ENCODE measurements at places on chromosomes 6 and 20.

DNA sequence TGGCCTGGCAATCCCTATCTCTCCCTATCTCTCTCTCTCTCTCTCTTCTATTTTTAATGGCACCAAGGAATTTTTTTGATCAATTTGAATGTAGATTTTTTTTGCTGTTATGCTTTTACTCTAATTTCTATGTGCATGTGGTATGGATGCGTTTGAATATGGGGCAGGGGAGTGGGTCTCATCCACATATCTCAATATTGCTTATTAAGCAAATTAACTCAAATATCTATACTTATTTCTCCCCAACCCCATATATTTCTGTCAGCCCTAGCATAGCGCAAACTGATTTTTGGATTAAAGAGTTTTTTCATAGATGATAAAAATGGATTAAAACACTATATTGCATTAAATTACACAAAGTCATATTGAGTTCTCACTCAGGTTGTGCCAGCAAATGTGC is 210.2 kb downstream of the KHDRBS2 start:
- DNase-seq, result no peak

DNA sequence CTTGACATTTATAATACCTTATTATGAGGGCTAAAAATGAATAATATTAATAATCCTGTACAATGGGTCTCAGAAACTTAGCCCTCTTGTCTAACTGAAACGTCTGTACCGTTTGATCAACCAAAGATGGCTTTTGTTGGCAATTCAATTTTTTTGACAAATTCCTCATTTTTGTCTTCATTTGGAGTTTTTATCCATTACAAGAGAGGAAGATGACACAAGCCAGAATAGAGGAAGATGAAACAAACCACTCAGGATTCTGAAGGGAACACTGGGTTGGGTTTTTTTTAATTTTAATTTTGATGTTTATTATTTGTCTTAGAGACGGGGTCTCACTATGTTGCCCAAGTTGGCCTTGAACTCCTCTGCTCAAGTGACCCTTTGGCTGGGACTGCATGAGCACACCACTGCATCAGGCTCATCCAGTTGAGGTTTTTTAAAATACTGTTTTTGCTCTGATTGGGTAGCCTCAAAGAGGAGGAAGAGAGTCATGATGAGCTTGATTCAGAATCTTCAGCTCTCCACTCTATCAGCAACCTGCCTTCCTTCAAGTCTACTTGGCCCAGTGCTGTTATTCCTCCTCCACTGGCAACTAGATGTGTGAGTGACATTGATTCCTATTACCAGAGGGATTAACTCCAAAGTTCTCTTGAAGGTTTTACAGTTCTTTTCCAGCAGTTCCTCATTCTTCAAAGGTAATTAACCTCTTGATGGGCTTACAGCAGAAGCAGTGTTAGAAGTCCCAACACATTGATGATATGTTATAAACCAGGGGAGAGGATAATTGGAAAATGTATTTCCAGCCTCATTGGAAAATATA is 71.3 kb downstream of the ATXN1 start:
- DNase-seq, result no peak

GRCh38 chr6:84707171-84707570 is 57.2 kb downstream of the TBX18 start:
- DNase-seq, result no peak

DNA sequence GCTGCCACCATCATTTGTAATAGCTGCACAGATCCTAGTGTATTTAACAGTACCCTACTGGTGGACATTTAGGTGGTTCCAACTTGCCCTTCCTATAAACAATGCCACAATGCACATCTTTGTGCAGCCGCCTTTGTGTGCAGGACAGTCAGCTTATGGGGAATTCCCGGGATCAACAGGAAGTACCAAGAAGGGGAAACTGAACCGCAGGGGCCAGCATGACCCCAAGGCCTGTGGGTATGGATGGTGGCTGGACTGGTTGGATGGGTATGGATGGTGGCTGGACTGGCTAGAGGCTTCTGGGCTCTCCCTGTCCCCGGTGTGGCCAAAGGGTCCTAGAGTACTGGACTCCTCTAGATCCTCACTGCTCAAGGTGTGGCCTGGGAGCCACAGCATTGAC is 46.7 kb downstream of the CEBPB start:
- no peak for DNase-seq

DNA sequence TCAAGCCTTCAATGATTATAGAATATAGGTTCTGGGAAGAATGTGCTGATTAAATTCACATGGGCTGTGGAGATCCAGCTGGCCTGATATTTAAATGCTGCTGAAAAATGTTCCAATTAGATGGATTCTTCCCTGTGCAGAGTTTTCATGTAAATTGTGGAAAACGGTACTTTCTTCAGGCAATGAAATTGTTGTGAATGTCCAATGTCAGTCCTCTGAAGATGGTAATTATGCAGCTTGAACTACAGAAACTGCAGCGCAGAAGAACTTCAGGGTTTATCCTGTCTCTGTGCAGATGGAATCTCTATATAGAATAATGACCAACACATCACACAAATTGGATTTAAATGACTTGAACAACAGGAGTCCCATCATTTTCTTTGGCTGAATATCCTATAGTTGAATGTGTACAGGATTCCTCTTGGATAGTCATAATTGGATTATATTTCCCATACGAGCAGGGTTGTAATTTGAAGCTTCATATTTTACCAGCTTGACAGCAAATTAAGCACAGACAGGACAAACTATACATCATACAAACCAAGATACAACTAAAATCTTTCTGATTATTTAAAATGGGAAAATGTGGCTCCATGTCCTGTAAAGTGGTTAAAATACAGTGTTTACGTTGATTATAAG is 82.3 kb downstream of the CAP2 start:
- no peak for DNase-seq

DNA sequence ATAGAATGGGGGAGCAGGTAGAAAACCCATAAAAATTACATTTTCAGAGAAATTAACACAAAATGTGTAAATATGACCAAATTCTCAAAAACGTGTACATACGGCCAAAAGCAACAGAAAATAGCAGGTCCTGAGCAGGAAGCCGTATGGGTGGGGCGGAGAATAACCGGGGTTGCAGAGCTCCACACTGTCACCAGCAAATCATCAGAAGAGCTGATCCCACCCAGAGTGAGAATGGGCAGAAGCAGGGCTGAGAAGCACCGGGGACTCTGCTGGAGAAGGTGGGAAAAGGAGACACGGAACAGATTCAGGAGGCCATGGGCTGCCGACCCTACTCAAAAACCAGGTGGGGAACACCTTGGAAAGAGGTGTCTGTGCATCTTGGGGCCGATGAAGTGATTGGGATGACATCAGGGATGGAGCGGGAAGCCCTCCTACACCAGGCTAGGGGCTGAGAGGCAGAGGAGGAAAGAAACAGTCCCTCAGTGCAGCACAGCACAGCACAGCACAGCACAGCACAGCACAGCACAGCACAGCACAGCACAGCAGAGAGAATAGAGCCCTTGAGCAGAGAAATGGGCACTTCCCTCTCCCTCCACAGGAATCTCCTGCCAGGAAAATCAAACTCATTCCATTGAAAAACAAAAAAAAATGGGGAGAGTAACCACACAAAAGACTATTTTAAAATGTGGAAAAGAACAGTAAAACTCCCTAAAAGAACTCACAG is 22.3 kb downstream of the STX7 start:
- DNase-seq, result no peak

- no peak for DNase-seq
Observed at GRCh38 chr6:33271117-33271467, 584 bp downstream of the VPS52 start.

GRCh38 chr6:47524136-47524845 is 46.7 kb downstream of the CD2AP start:
- no peak for DNase-seq

- no peak for DNase-seq
Observed at GRCh38 chr20:50585214-50585613, 75.0 kb downstream of the PTPN1 start.

DNA sequence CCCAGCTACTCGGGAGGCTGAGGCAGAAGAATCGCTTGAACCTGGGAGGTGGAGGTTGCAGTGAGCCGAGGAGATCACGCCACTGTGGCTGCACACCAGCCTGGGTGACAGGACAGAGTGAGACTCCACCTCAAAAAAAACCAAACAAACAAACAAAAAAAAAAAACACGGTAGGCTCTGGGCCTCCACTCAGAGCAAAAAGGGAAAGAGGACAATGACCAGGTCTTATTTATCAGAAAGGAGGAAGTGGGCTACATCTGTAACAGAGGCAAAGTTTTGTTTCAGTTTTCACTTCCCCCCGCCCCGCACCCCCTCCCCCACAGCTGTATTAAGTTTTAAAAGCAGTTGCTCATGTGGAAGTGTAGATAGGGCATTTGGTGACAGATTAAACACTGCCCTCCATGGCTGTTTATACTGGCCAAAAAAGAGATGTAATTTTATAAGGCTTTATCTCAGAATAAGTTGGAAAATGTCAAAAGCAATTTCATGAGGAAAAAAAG is 114.6 kb downstream of the RCAN2 start:
- DNase-seq, result no peak

- DNase-seq, result peak; percentile 24
Observed at GRCh38 chr6:20092071-20092566, 120.2 kb downstream of the MBOAT1 start.

DNA sequence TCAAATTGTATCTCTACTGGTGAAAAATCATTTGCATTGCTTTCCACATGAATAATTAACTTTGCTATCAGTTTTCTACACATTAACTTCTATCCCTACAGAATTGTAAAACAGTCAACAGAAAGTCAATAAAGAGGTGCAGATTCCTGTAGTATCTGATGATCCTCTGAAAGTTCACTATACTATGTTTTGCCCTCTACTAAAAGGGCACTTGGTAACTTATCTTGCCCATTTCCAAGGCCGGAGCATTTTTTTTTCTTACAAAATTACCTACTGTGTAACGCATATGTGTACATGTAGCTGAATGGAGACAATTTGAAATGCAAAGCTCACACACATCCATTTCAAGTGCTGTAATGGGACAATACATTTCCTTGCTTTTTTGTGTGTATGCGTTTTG is 9.6 kb upstream of the SPTLC3 start:
- DNase-seq, result no peak

DNA sequence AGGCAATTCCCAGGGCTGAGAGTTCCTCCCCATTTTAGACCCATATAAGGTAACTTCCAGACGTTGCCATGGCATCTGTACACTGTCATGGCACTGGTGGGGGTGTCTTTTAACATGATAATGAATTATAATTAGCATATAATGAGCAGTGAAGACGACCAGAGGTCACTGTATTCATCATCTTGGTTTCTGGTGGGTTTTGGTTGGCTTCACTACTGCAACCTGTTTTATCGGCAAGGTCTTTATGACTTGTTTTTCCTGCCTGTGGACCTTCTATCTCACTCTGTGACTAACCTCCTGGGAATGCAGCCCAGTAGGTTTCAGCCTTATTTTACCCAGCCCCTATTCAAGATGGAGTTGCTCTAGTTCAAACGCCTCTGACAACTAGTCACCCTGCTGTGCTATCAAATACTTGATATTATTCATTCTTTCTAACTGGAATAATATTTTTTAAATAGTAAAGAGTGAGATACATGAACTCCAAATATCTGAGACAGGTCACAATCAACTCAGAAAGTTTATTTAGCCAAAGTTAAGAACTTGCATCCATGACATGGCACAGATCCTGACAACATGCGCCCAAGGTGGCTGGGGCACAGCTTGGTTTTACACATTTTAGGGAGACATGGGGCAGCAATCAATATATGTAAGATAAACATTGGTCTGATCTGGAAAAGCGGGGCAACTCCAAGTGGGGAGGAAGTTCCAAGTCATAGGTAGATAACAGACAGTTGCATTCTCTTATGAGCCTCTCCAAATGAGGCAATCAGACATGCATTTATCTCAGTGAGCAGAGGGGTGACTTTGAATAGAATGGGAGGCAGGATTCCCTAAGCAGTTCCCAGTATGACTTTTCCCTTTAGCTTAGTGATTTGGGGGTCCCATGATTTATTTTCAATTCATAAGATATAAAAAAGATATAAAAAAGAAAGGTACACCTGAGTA is 1.2 kb upstream of the UFL1 start:
- no peak for DNase-seq

- no peak for DNase-seq
Observed at GRCh38 chr6:155260686-155261085, 3.1 kb upstream of the CLDN20 start.

- no peak for DNase-seq
Observed at GRCh38 chr6:26597389-26597766, 625 bp downstream of the ABT1 start.

- DNase-seq, result peak; percentile 72
Observed at GRCh38 chr20:13119583-13119982, 101.5 kb upstream of the ISM1 start.

DNA sequence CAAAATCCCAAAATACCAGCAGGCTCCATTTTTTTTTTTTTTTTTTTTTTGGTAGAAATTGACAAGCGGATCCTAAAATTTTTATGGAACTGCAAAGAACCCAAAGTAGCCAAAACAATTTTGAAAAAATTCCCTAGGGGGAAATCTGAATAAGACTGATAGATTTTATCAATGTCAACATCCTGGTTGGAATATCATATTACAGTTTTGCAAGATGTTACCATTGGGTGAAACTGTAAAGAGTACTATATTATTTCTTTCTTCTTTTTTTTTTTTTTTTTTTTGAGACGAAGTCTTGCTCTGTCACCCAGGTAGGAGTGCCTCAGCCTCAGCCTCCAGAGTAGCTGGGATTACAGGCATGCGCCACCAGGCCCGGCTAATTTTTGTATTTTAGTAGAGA is 29.4 kb upstream of the BEND3 start:
- no peak for DNase-seq

- no peak for DNase-seq
Observed at GRCh38 chr6:136073216-136073615, 176.9 kb downstream of the MTFR2 start.

DNA sequence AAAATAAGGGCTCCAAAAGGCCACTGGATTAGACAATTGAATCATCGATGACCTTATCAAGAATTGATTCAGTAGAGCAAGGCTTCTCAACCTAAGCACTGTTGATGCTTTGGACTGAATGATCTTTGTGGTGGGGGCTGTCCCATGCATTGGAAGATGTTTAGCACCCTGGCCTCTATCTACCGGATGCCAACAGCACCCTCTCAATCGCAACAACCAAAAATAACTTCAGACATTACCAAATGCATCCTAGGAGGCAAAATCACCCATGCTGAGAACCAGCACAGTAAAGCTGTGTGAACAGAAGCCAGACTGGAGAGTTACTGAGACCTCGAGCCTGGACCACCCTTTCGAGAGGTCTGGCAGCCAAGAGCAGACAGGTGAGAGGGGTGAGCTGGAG is 67.5 kb downstream of the TBC1D7 start:
- DNase-seq, result no peak

All from NCI-H1105 (cell line).